ENCODE measurements at places on chromosomes 7 and 10.
A peak's percentile ranks its signal among the peaks of the same experiment; 100 is the strongest.

- no peak for DNase-seq
These were observed 20.5 kb downstream of the STRA8 start for GRCh38 chr7:135253851-135254771.

DNA sequence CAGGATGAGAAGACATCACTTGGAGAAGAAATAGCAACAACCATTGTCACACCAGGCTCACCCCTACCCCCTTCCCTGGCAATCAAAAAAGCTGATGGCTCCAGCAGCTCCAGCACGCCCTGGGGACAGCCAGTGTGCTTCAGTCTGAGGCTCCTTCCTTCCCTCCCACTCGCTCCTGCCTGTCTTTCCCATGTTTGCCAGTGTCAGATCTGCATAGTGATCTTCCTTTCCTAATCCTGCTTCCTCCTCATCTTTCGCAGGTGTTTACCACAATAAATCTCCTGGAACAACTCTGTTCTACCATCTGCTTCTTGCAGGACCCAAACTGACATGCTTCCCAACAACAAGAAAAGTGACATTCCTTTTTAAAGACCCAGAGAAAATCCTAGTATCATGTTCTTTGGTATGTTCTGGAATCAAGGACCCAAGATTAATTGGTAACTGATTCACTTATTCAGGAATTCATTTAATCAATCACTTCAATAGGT, 57.1 kb downstream of the STEAP1B start:
- DNase-seq: no peak

DNA sequence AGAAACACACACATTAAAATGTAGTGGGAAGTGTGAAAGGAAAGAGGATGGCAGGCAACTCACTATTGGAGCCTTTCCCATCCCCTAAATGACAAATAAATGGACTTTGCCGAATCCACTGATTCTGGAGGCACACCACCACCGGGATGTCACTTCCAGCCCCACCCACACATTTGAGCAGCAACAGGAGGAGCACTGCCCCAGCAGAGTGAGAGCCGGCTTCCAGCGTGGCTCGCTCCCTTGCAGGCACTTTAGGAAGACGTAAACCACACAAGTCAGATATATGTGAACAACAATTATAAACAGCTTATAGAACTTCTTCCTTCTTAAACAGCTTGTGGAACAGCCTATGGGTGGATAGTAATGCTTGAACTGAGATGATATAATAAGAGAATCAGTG, 191.0 kb downstream of the DGKI start:
- no peak for DNase-seq

DNA sequence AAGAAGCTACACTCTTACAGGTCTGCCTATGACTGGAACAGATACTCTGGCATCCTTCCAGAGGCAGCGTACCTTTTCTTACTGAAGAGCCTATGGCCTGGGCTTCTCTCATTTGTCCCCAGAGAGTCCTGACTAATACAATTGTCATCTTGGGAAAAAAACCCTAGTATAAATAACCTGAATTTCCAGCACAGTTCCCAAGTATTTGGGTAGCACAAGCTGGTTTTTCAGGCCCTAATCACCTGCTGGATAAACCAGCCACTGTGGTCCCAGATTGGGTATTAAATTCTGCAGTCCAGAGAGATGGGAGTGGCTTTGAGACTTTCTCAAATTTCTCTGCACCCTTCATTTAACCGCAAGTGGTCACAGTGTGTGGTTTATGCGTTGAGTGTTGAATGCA, 186.8 kb upstream of the NEBL start:
- no peak for DNase-seq

- no peak for DNase-seq
These were observed 87.9 kb upstream of the RNF148 start for GRCh38 chr7:122790591-122790990.

- DNase-seq: no peak
These were observed 99.7 kb downstream of the ELMO1 start for GRCh38 chr7:37348982-37349381.

DNA sequence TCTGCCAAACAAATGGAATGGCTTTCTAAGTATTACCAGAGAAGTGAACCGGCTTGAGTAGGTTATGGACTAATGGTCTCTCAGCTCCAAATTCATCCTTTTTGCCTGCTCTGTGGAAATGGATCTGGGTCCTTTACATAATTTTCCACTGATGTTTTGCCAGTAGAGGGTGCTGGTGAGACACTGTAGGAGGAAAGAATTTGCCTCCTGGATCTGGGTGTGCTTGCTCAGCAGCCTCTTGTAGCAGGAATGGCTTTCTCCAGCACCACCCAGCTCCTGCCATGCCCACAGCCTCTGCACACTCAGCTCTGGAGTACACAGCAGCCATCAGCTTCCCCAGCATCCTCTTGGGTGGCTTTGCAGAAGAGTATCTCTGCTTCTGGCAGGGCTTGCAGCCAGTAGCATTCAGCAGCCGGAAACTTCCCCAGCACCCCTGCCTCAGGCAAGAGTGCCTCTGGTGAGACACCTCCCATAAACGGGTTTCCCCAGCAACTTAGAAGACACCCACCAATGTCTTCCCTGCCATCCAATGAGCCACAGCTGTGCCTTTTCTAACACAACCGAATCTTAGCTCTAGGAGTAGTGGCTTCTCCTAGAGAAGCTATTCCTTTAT, 235.0 kb upstream of the PLPP4 start:
- DNase-seq: no peak

GRCh38 chr7:22653951-22654350, 73.0 kb upstream of the IL6 start:
- no peak for DNase-seq

- no peak for DNase-seq
These were observed 10.9 kb upstream of the DUSP5 start for GRCh38 chr10:110486680-110487410.

DNA sequence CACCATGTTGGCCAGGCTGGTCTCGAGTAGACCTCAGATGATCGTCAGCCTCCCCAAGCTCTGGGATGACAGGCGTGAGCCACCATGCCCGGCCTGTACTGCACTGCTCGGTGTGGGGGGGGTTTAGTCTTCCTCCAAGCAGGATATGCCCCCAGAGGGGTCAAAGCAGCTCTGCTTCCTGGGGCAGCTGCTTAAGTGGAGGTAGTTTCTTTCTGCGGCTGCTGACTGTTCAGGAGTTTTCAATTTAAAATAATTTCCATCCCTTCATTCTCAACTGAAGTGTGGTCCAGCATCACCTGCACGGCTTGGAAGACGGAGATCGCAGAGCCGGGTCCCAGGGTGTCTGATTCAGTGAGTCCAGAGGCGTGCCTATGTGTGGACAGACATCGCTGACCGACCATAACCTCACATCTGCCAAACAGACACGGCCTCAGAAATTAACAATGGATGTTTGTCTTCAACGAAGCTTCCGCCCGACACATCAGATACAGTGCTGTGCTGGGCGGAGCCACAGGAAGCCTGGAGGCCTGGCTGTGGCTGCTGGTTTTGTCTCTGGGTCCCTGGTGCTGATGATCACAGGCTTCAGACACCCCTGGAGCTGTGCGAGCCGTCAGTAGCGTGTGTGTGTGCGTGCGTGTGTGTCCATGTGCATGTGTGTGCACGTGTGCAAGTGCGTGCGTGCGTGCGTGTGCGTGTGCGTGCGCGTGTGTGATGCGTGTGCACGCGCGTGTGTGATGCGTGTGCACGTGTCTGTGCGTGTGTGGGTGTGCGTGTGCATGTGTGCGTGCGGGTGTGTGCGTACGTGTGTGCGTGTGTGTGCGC, 226.5 kb upstream of the PITRM1 start:
- DNase-seq: no peak

DNA sequence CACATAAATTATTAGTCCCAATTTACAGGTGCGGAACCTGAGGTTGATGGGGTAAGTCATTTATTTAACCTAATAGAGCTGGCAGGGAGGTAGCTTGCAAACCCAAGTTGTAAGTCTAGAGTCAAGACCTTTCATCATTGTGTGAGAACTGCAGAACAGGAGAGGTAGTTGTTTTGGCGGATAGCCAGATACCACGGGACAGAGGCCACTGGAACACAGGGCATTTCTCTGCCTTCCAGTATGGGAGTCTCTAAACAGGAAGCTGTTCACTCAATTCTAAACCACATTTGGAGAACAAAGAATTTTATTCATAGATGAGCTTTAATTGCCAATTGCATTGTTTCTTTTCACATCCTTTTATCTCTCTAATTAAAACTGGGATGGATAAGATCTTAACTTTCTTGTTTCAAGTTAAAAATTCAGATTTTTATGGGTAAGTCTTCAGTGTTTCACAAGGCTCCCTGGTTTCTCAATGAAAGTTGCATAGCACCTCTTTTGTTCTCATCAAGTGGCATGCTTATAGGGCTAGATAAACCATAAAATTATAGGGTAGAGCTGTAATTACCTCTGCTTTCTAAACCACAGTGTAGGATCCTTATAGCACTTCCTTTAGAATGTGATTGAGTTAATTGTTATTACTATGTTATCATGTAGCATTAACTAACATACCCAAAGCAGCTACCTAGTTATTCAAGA, 489.0 kb downstream of the GATA3 start:
- no peak for DNase-seq

GRCh38 chr7:98753176-98753575, 116.6 kb downstream of the TMEM130 start:
- no peak for DNase-seq

DNA sequence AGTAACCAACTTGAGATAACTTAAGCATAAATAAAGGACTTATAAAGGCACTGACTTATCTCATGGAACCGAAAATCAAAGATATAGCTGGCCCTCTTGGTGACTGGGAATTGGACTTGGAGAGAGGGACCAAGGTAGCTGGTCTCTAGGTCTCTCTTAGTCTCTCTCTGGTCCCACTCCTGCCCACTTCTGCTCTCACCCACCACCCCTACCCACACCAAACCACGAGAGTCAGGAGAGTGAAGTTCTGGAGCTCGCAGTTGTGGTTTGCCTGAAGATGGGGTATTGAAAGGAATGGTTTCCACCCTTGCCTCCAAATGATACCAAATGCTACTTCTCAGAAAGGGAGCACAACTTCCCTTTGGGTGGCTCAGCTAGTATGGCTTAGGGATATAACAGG, 216.3 kb downstream of the LRMDA start:
- DNase-seq: no peak

- DNase-seq: no peak
These were observed 3.3 kb downstream of the WIPF3 start for GRCh38 chr7:29809533-29810155.

- no peak for DNase-seq
These were observed 41.9 kb upstream of the TNKS2 start for GRCh38 chr10:91756286-91756685.

- DNase-seq: no peak
These were observed 115.7 kb downstream of the KIAA1217 start for GRCh38 chr10:24324651-24325050.

DNA sequence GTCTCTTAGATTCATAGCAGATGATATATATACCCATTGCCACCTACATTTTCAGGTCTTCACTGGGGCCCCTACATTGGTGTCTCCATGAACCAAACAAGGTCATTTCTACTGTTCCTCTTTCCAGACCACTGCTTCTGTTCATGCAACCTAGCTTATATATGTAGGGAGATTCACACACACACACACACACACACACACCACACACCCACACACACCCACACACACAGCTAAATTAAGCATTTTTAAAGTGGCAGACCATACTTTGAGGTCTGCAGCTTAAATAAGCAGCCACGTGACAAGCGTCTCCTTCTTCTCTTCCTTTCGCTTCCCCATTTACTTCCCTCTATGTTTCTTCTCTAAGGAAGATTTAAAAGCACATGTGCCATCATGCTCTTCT, 70.0 kb upstream of the CC2D2B start:
- DNase-seq: no peak

GRCh38 chr10:28467615-28468014, 65.3 kb upstream of the WAC start:
- DNase-seq: no peak

DNA sequence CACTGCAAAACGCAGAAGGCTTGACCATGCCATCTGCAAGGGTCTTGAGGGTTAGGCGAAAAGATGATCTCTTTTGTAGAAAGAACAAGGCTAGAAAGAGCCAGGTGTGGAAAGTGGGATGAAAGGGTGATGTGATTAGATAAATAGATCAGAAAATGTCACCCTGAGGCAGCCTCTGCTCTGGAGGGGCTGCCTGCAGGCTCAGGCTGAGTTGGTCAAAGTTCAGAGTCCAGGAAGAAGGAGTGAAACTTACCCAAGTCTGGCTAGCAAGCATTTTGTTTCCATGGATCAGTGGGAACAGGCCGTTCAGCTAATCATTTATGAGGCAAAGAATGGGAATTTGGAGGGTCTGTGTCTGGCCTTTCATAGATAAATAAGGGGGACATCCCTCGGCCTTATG, 79.7 kb downstream of the RGS10 start:
- no peak for DNase-seq

- peak; percentile 63 for DNase-seq
These were observed 486.1 kb upstream of the NRP1 start for GRCh38 chr10:33820531-33820930.

GRCh38 chr10:129993621-129994020, 29.5 kb upstream of the EBF3 start:
- DNase-seq: no peak

DNA sequence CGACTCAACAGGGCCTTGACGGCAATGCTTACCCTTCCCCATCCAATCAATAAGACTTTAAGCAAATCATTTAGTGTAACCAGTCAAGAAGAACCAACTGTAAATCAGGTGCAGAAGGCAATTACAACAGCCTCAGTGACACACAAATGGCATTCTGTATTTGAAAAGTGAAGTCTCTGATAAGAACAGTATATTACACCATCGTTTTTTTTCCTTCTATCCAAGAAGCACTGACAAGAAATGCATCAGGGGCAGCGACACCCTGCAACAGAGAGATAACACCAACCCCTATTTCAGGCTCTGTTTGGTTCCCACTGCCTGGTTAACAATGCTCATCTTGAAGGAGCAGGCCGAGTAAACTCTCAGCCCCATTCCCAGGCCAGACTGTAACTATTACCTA, 204.0 kb upstream of the AOAH start:
- DNase-seq: no peak

- DNase-seq: no peak
These were observed 47.6 kb downstream of the PDGFA start for GRCh38 chr7:471866-472639.

- no peak for DNase-seq
These were observed 351.0 kb downstream of the ANKRD7 start for GRCh38 chr7:118575393-118575948.

DNA sequence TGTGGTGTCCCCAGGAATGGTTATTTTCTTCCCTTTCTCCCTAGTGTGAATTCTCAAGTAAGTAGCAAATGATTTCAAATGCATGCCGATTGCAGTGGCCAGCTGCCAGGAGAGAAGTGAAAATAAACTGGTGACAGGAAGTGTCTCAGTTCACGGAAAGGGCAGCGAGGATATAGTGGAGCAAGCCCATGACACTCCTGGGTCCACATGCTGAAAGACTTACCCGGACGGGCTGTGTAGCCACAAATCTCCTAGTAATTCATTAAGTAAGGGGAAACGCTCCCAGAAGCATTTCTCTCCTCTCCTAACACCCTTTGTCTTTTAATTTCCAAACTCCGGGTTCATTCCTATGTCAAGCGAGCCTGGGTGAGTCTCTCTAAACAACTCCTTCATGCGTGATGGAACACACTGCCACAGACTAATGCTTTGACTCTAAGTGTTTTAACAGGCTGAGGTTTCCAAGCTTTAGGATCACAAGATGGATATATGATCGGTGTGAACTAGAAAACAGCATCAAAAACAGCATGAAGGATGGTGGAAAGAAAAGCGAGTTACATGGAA, 125.6 kb downstream of the CYP26A1 start:
- no peak for DNase-seq

Measured in neuronal stem cell (in vitro differentiated cells).